ENCODE measurements at places on chromosomes 5 and 9.

- DNase-seq, result no peak
These were observed 6.0 kb upstream of the ADAMTS16 start for GRCh38 chr5:5134107-5134506.

DNA sequence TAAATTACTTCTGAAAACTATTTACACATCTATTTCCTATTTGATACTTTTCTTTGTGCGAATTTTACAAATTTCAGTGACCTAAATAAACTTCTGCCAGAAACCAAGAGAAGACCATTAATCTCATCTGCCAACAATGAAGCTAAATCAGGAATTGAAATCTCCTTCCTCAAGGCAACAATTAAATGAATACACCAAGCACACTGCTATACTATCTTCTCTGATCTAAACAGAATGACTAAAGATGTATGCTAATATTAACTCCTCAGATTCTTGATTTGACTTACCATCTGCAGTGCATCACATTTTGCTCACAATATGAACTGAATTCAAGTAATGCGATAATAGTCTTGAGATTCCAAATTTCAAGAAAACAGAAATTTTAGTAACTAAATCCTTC is 82.3 kb downstream of the CEP120 start:
- no peak for DNase-seq

DNA sequence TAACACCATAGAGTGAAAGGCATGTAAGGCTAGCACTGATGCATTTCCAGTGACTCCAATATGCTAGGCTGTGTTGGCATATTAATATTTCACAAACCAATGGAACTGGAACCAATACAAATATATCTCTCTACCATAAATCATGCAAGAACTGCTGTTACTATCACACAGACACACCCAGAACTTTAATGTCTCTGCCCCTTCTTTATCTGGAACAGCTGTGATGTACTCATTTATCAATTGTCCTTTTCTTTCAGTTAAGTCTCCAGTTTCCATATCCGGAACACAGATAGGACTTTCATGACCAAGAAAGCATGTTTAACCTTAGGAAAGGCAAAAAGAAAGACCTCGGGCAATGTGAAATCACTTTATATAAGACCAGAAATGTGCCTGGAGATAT is 70.3 kb downstream of the SPTLC1 start:
- no peak for DNase-seq

GRCh38 chr5:96942911-96943310 is 7.0 kb downstream of the LNPEP start:
- no peak for DNase-seq

GRCh38 chr5:37304888-37305287 is 55.7 kb upstream of the CPLANE1 start:
- no peak for DNase-seq

Measured in CD4-positive, alpha-beta T cell treated with Interleukin-15 for 4 hours (primary cell).